ENCODE measurements at places on chromosomes 3 and 15. TPM values are rescaled to one million over a fixed set of nuclear protein-coding genes. Genes with fewer than 3 reads are reported as not detected.

GRCh38 chr15:58484791-58485600, 53.2 kb downstream of the LIPC start:
- DNase-seq: peak; percentile 36

GRCh38 chr3:166582236-166582635, 745.0 kb upstream of the BCHE start:
- no peak for DNase-seq

- no peak for DNase-seq
Measured at GRCh38 chr15:49042165-49042564, 4.1 kb downstream of the SECISBP2L start.

GRCh38 chr3:143236226-143236964, 116.8 kb downstream of the CHST2 start:
- no peak for DNase-seq

GRCh38 chr3:84637272-84637671, 321.5 kb upstream of the CADM2 start:
- no peak for DNase-seq

- no peak for DNase-seq
Measured at GRCh38 chr3:150165396-150166094, 194.8 kb upstream of the PFN2 start.

DNA sequence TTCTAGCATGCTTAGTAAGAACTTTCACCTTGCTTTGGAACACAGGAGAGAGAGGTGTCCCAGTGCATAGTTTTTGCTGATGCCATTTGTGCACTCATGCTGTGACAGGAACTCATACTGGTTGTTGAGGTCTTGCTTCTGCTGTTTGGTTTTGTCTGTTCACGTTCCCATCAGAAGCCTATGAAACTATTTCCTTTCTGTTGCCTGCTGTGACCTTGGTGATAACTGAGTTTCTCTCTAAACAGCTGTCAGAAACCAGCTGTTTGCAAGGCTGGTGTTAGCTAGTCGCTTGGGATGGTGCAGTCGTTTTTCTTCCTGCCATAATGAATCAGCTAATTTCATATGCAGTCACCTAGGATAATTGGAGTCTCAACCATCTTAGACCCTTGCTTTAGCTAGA, 724.1 kb downstream of the GRM7 start:
- no peak for DNase-seq

DNA sequence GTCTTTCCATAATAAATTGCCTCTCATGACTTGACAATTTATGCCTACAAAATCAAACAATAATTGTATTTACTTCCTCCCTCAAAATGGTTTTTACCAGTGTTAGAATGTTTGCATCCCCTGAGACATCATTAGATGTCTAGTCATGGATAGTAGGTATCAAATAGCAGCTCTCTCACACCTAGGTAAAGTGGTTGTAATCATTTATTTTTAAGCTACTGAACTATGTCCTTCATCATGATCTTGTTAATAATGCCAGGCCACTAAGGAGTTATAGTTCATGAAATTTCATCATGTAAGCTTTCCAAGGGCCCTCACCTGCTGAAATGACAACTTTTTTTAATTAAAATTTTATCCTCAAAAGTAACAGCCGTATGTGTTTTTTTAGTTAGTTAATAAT, 134.1 kb downstream of the ARPP21 start:
- no peak for DNase-seq

DNA sequence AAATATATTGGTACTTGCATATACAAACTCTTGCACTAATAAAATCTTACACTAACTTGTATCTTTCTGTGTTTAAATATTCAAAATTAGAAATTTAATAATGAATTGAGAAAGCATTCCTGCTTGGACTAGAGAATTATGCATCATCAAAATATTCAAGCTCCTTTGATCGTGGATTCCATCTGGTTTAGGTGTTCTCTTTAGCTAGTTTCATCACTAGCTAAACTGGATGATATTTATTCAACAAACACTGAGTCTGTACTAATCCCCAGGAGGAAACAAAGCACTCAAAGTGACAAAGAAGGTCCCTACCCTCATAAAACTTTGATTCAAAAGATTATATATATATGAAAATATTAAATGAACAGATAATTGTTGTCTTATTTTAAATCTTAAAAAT, 1360.9 kb upstream of the ALCAM start:
- DNase-seq: no peak

Gene VIPR1
- total RNA-seq: 6.7 TPM

Gene GOLGA8T
- total RNA-seq: not detected

Gene GREM1
- total RNA-seq: not detected

Gene EBLN2
- 5.2 TPM for total RNA-seq

Gene XIRP1
- total RNA-seq: 2.2 TPM

Gene RBMS3
- total RNA-seq: 2.0 TPM

Gene USP8
- 39.8 TPM for total RNA-seq

Data from activated CD4-positive, alpha-beta T cell treated with anti-CD3 and anti-CD28 coated beads for 36 hours (primary cell).